Activated CD4-positive, alpha-beta memory T cell treated with anti-CD3 and anti-CD28 coated beads, Interleukin-2, amount 10 ng/mL, durations not matched to agents 7 days and 5 days (primary cell): ENCODE measurements at places on chromosomes 5 and 9. TPM values are rescaled to one million over a fixed set of nuclear protein-coding genes. Genes with fewer than 3 reads are reported as not detected.

Gene SVEP1
- total RNA-seq, result not detected

Gene VAV2
- 2.4 TPM for total RNA-seq

Gene CBY3
- 0.68 TPM for total RNA-seq

Gene GABRA1
- total RNA-seq, result not detected

Gene GLDC
- 4.3 TPM for total RNA-seq

Gene REXO4
- 21.7 TPM for total RNA-seq

Gene DDX46
- 51.8 TPM for total RNA-seq

DNA sequence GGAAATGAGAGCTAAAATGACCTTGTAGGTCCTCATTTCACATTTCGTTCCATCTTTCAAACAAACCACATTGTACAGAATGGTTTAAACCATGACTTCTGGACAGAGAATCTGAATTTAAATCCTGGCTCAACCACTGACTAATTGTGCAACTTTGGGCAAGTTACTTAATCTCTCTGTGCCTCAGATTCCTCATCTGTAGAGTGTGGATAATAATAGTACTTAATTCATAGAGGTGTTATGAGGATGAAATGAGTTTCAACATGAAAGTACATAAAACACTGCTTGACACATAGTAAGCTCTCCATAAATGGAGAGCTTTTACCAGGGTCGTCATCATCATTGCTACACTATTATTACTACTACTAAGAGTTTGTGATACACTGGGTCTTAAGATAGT, 46.3 kb upstream of the FOXE1 start:
- no peak for DNase-seq

DNA sequence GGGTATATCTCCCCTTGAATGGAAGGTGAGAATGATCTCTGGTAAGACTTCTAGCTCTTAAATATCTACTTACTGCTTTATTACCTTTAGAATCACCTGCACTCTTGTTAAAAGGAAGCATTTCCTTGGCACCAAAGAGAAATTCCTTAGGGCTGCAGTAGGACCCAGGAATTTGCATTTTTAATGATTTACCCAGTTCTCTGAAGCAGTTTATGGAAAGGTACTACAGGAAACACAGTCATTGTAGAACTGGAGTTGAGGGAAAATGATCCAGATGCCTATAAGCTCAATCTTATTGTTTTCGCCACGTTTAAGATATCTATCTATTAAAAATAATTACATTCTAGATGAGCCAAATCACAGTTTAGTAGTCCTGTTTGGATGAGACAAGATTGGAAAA, 9.5 kb upstream of the C9 start:
- DNase-seq, result no peak

GRCh38 chr9:109082091-109082620, 37.6 kb downstream of the TMEM245 start:
- DNase-seq, result no peak

GRCh38 chr5:138316355-138316754, 15.2 kb downstream of the CDC25C start:
- no peak for DNase-seq

- DNase-seq, result no peak
These were observed 187.3 kb downstream of the NR3C1 start for GRCh38 chr5:143216211-143216610.

DNA sequence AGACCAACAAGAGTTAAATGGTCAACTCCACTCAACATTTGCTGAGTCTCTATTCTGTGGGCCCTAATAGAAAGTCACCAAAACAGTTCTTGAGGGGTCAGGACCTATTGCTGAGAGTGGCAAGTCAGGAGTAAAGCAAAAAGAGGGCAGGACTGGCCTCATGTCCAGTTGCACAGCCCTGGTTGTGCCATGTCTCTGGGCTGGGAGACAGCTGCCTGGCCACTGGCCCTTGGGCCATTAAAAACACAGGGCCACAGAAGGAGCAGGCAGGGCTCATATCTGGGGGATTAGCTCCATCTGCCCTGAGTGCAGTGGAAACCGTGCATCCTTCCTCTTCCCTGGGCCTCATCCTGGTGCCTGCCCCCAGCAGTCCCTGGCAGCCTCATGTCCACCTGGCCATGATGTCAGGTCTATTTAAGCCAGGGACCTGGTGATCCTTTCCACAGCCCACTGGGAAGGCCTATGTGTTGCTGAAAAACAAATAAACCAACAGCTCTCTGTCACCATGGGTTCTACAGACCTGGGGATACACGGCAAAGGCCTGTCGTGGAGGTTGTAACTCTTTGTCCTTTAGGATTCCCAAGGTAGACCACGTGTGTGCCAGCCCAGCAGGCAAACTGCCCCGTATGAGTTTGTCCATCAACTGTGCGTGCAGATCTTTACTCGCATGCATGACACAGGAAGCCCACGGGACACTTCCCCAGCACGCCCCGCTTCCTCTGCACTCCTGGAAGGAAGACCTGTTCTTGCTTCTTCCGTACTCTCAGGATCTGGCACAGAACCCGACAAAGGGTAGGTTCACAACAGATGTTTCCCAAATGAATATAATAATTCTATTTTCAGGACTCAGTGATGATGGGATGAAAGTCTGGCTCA, 148.8 kb downstream of the MTX3 start:
- no peak for DNase-seq

DNA sequence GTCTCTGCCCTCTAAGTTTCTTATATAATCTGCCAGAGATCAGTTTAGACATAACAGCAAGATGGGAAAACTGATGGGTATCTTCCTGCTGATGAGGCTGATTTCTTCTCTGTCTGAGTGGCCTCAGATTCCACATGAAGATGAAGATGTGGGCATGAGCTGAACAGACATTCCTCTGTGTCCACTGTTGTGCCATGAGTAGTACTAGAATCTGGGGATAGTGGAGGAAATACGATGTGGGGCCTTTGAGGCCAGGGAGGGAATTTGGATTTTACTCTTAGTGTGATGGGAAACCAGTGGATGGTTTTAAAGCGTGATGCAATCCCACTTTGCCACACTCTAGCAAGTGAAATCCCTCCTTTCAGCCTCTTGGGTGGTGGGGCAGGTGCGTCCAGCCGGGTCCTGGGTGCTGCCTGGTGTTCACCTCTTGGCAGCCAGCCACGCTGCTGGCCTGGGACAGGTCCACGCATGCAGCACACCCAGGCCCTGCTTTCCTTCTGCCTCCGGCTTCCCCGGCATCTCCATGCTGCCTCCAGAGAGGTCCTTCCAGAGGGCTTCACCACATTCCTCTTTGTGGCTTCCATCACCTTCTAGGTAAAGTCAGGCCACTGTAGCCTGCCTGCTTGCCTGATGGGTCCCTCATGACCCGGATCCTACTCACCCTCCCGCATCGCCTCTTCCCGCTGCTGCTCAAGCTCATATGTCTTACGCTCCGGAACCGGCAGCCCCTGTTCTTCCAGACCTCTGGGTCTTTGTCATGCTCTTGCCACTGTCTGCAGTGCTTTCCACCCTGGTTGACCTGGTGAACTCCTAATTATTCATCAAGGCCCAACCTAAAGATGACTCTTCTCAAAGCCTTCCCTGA, 28.1 kb upstream of the SH3PXD2B start:
- no peak for DNase-seq

GRCh38 chr9:130549093-130549735, 30.2 kb upstream of the FUBP3 start:
- DNase-seq, result no peak

GRCh38 chr5:148457183-148457620, 73.4 kb downstream of the FBXO38 start:
- DNase-seq, result no peak

DNA sequence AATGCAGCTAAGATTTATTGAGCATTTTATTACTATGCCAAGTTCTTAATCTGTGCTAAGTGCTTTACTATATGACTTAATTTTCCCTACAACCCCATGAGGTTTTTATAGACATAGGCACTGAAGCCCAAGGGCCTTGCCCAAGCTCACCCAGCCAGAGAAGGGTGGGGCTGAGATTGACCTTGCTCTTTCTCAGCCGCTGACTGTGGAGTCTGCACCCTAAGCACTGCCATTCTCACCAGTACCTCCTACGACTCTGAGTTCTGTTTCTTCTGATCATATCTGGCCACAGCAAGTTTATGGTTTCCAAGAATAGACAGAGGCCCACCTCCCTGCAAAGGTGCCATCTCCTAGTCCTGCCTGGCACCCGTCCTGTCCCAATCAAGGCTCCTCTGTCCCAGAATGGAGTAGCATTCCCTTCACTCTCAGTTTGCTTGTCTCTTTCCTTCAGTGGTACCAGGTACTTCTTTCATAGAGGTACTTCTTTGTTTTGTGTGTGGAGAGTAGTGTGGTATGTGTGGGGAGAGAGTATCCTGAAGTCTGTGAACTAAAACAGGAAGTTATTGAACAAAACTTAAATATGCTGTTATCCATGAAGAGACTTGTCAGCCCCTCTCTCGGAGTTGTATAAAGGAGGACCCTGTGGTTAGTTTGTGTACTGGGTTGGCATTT, 42.6 kb downstream of the CSF1R start:
- no peak for DNase-seq

DNA sequence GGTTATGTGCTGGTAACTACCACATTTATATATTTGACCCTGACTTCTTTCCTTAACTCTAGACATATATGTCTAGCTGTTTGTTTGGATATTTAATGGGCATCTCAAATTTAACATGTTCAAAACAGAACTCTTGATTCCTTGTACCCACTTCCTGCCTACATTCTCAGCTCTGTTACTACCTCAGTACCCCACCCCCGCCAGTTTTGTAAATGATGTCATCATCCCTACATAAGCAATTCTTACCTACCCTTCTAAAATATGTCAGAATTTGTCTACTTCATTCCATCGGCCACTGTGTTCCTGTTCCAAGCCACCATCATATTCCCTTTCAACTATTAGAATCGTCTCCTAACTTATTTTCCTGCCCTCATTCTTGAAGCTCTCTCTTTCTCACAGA, 4.8 kb downstream of the RAD50 start:
- DNase-seq, result peak; percentile 38

- no peak for DNase-seq
These were observed 3.0 kb downstream of the RPS14 start for GRCh38 chr5:150446583-150446982.

- DNase-seq, result no peak
These were observed 182.8 kb downstream of the ICE1 start for GRCh38 chr5:5605170-5605764.

GRCh38 chr9:123718188-123718587, 211.7 kb downstream of the DENND1A start:
- DNase-seq, result no peak

DNA sequence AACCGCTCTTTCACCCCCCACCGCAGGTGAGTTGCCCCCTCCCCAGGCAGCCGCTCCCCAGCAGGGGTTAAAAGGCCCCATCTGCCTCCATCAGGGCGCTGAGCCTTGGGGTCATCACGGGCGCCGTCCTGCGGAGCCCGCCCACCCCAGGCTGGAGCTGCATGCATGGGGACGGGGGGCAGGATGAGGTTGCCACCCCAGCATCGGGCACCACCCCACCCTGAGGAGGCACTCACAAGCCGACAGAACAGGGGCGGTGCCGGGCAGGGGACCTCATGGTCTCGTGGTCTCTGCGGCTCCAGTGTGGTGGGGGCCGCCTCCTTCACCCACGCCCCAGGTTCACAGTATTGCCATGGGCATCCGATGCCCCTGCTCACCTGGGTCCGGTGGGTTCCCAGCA, 16.5 kb downstream of the PTGES start:
- DNase-seq, result no peak

DNA sequence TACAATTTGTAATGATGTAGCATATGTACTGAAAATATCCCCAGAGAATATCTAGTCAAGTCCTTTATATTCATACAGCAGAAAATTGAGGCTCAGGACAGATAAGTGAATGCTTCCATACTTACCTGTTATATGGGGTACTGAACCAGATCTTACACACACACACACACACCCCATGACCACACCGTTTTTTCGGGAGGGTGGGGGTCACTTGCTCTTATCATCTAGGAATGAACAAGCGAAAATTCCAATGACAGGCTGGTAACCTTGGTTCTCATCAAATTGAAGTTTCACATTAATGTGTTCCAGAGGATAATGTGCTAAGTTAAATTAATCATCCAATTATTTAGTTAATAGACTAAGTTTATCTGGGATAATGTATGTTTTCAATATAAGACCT, 48.8 kb downstream of the ARL15 start:
- no peak for DNase-seq

GRCh38 chr9:82192211-82192610, 203.6 kb downstream of the SPATA31D1 start:
- DNase-seq, result no peak

- DNase-seq, result no peak
These were observed 189.0 kb downstream of the PALM2AKAP2 start for GRCh38 chr9:109969011-109969410.

DNA sequence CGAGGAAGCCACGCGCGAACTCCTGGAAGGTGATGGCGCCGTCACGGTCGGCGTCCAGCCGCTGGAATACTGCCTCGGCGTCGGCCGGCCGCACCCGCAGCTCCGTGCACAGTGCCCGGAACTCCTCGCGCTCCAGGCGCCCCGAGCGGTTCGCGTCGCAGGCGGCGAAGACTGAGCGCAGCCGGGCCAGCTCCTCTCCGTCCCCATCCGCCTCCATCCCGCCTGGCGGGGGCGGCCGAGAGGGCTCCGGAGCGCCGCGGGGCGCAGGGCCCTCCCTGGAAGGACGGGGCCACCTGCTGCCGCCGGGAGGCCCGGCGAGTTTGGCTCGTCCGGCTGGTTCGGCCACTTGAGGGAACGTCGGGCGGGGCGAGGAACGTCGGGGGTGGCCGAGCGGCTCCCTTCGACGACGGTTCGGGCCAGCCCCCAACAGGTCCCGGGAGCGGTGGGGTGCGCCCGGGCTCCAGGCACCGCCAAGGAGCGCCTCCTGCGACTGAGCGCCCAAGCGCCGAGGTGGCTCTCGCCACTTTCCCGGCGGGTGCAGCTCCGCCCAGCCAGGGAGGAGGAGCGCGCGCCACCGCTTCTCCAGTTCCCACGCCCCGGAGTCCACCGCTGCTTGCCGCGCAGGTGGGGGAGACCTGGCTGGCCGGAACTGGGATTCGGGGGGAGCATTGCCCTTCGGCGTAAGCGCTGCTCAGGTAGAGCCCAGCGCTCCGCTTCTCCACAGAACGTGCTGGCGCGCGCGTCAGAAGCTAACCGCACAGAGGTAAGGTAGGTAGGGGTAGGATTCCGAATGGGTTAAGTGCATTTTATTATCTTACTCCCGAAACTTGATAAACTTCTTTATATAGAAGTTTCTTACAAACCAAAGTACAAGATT, at the start of gene RASEF:
Gene RASEF, minus strand, starts transcription at position 492 of the 877 bp plus-strand sequence. Its CDS starts 275 bp downstream, at position 217.
- DNase-seq, result no peak

DNA sequence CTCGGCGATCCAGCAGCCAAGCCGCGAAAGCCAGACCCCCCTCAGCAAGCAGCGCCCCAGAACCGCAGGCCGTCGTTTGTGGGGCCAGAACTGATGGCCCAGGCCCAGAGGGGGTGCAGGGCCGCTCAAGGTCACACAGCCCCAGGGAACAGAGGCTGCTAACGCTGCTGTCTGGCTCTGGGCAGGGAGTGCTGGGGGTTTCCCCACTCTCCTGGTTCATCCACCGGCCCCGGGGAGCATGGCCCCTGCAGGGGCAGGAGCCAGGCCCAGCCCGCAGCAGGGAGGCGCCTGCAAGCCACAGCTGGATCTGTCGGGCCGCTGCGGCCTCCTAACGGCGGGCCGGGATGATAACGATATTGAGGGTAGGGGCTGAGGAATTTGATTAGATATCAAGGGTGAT, 64.8 kb upstream of the IGFBPL1 start:
- DNase-seq, result no peak

GRCh38 chr5:141567513-141568117, 51.2 kb downstream of the DIAPH1 start:
- no peak for DNase-seq

GRCh38 chr5:16665601-16666000, 48.8 kb upstream of the RETREG1 start:
- DNase-seq, result no peak

- no peak for DNase-seq
These were observed 14.3 kb downstream of the HMGCR start for GRCh38 chr5:75351139-75351926.
